ENCODE measurements at places on chromosomes 6 and 20. TPM values are rescaled to one million over a fixed set of nuclear protein-coding genes. Genes with fewer than 3 reads are reported as not detected.

GRCh38 chr20:9262653-9263194 is 193.8 kb downstream of the PLCB4 start:
- peak; percentile 30 for DNase-seq

Gene SEMG1
- total RNA-seq: not detected

Gene ZNF391
- total RNA-seq: 0.28 TPM

GRCh38 chr20:62795023-62795761 is 1.1 kb upstream of the MRGBP start:
- DNase-seq: peak; percentile 49

- no peak for DNase-seq
Measured at GRCh38 chr20:38112261-38112929, 52.7 kb downstream of the TGM2 start.

Gene LY6G5C
- 0.18 TPM for total RNA-seq
